ENCODE measurements at places on chromosomes 6 and 20.
A peak's percentile ranks its signal among the peaks of the same experiment; 100 is the strongest.

DNA sequence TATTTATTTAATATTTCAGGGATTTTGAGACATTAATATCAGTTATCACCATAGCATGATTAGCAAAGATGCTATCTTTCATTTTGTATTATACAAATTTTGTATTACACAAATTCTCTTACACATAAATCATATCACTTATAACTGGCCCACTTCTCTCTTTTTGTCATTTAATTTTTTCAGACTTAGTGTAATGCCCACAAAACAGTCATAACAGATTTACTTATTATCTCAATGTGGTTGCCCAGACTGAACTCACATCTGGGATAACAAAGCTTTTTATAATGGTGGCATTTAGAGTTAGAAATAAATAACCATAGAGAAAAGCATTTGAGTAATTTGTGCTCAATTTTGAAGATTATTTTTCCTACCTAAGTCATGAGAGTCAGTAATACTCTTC lies 148.3 kb downstream of the TFAP2B start:
- no peak for DNase-seq

- DNase-seq = no peak
Observed at GRCh38 chr6:122678841-122679240, 68.6 kb downstream of the PKIB start.

- DNase-seq = no peak
Observed at GRCh38 chr6:29561606-29562181, 2.2 kb upstream of the UBD start.

- no peak for DNase-seq
Observed at GRCh38 chr6:44415873-44416502, 28.5 kb downstream of the CDC5L start.

GRCh38 chr20:22480336-22480735 lies 104.0 kb downstream of the FOXA2 start:
- DNase-seq = no peak

GRCh38 chr6:133894795-133895358 lies 6.0 kb downstream of the TCF21 start:
- no peak for DNase-seq

DNA sequence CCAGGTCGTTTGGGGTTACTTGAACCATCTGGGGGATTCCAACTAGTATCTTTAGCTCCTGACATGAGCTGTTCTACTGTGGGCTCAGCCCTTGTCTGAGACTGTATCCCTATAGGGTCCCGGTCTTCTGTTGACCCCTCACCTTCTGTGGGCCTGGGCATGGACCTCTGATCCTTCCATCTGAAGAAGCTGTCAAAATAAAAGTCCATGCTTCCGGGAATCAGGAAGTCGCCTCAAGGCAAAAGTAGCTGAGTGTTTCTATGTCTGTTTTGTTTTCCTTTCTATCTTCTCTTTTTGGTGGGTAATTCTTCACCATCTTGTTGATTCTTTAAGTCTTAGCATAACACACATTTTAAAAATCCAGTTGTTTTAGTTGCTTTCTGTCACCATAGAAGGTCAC lies 30.3 kb downstream of the ITPR3 start:
- no peak for DNase-seq

- no peak for DNase-seq
Observed at GRCh38 chr6:23498013-23498412, 628.0 kb upstream of the NRSN1 start.

GRCh38 chr20:49740807-49741206 lies 27.1 kb upstream of the B4GALT5 start:
- no peak for DNase-seq

DNA sequence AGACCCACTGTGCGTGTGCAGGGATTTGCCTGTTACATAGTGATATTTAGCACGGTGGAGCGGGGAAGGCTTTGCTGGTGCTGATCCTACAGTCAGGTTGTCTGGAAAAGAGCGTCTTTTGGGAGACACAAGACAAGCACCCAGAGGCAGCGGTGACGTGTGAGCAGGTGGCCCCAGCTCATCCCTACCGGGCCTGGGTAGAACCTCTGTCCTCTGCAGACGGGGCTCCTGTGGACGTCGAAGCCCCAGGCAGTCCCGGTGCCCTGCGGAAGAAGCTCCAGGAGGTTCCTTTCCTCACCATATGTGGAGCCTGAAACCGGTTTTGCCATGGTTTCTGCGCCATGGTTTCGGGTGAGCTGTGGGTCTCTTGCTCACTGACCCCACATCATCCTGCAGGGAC lies 68.9 kb upstream of the AFDN start:
- DNase-seq = no peak

GRCh38 chr6:167660944-167661551 lies 165.7 kb upstream of the AFDN start:
- DNase-seq = no peak

DNA sequence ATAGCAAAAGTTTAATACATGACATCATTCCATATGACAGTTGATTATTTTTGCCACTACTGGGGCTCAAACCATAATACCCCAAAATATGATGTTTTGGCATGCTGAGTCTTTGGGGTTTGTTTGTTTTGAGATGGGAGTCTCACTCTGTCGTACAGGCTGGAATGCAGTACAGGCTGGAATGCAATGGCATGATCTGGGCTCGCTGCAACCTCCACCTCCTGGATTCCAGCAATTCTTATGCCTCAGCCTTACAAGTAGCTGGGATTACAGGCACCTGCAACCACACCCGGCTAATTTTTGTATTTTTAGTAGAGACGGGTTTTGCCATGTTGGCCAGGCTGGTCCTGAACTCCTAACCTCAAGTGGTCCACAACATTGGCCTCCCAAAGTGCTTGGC lies 1.3 kb upstream of the MRS2 start:
- DNase-seq = no peak

- DNase-seq = no peak
Observed at GRCh38 chr6:119234941-119235340, 114.6 kb downstream of the MAN1A1 start.

DNA sequence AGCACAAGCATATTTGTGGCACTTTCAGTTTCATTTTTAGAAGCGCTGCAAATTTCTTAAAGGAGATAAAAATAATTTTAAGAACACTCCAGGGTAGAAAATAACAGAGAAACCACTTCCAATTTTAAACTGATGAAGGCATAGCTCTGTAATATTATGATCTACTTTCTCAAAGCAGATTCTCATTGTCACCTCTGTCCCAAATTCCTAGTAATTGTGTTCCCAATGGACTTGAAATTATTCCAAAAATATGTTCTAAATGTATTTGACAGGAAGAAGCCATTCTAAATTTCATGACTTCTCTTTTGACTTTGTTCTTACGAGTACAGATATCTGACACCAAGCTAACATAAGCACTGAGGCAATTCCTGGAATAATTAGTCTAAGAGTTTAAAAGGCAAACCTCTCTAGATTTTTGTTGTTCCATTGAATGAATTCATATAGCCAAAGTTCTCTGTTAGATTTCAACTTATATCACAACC lies 140.2 kb upstream of the CARMIL1 start:
- DNase-seq = no peak

GRCh38 chr20:38452880-38453624 lies 17.9 kb upstream of the SNHG17 start:
- DNase-seq = no peak

DNA sequence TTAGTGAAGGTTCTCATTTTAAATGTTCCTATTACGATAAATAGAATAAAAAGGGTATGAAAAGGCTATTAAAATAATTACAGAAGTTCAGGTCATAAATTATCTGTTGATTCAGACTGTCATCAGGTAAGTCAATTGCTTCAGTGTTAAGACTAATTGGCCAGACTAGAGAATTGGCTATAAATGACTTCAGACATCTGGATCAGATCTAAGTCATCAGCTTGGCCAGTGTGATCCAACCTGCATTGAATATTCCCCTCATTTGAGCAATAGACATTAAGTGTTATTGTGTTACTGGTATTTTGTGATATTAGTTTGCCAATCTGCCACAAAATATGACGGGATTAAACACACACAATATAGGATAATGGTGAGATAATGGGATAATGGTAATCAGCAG lies 377.6 kb upstream of the CITED2 start:
- DNase-seq = no peak

GRCh38 chr6:101779051-101779844 lies 385.7 kb downstream of the GRIK2 start:
- DNase-seq = no peak

DNA sequence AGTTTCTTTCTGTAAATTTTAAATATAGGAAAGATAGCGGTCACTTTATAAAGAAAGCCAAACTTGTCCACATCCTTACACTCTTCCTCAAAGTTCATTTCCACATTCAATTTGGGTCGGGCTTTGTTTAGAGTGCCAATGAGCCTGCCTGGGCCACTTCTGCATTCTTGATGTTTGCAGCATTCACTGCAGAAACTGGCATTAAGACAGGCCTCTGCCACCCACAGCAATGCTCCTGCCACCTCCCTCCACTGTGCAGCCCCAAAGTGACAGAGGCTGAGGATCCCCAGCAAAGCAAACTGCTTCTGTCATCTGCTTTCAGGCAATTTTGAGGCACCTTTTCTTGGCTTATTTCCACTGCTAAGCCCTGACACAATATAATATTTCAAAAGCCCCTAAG lies 61.2 kb downstream of the TNFAIP3 start:
- DNase-seq = peak; percentile 39

- DNase-seq = no peak
Observed at GRCh38 chr6:102895683-102896082, 1502.2 kb downstream of the GRIK2 start.

DNA sequence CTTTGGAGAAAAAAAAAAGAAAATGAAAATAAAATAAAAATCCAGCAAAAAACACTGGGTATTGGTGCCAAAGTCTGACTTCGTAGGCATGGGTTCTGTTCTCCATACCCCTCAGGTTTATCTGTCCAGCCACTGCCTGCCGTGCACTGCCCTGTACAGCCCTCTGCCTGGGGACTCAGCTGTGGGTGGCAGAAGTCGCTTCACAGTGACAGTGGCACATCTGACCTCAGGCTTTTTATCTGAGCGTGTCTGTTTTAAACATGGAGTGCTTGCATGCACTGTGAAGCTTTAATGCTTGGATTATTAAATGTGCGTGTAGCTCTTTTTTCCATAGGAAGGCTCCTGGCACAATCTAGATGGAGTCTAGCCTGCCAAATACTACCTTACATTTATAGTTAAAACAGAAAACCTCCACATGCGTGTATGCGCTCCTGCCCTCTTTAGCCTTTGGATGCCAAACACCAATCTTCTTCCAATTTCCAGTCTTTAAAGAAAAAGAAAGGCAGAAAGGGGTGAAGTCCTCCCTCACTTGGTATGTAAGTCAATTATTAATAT lies 375.5 kb downstream of the UTRN start:
- DNase-seq = no peak

GRCh38 chr6:126376682-126377081 lies 36.8 kb downstream of the CENPW start:
- no peak for DNase-seq

- no peak for DNase-seq
Observed at GRCh38 chr20:32621891-32622584, 36.9 kb upstream of the NOL4L start.

GRCh38 chr6:163960128-163960527 lies 545.6 kb downstream of the QKI start:
- no peak for DNase-seq

- DNase-seq = no peak
Observed at GRCh38 chr6:108723594-108723993, 124.6 kb upstream of the ARMC2 start.

GRCh38 chr20:34705397-34706301 lies 1.5 kb downstream of the TP53INP2 start:
- DNase-seq = no peak

GRCh38 chr20:4064144-4064909 lies 49.0 kb upstream of the RNF24 start:
- DNase-seq = no peak

DNA sequence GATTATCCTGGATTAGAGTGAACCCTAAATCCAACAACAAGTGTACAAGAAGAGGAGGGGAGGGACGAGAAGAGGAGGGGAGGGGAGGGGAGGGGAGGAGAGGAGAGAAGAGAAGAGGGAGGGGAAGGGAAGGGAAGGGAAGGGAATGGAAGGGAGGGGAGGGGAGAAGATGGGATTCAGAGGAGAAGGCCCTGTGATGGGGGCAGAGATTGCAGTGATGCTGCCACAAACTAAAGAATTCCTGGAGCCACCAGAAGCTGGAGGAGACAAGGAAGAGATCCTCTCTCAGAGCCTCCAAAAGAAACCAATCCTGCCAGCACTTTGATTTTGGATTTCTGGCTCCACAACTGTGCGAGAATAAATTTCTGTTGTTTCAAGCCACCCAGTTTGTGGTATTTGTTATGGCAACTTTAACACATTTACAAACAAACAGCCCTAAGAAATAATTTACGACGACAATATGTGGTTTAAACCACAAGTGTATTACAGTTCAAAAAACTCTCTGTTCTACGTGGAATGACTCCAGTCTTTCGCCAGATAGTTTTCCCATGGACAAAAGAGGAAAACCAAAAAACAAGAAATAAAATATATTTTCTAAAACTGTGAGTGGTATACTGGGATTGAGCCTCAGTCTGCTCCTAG lies 235.4 kb downstream of the HDGFL1 start:
- DNase-seq = no peak

DNA sequence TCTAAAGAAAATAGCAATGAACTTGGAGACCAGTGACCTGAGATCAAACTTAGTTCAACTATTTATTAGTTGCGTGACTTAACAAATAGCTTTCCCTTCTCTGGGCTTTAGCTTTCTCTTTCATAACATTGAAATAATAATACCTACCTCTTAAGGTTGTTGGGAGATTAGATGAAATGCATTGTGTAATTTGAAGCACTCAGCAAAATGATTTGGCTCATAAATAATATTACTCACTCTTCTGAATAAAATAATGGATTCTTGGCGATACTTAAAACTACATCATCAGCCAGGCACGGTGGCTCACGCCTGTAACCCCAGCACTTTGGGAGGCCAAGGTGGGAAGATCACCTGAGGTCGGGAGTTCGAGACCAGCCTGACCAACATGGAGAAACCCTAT lies 556.2 kb upstream of the JARID2 start:
- DNase-seq = no peak

DNA sequence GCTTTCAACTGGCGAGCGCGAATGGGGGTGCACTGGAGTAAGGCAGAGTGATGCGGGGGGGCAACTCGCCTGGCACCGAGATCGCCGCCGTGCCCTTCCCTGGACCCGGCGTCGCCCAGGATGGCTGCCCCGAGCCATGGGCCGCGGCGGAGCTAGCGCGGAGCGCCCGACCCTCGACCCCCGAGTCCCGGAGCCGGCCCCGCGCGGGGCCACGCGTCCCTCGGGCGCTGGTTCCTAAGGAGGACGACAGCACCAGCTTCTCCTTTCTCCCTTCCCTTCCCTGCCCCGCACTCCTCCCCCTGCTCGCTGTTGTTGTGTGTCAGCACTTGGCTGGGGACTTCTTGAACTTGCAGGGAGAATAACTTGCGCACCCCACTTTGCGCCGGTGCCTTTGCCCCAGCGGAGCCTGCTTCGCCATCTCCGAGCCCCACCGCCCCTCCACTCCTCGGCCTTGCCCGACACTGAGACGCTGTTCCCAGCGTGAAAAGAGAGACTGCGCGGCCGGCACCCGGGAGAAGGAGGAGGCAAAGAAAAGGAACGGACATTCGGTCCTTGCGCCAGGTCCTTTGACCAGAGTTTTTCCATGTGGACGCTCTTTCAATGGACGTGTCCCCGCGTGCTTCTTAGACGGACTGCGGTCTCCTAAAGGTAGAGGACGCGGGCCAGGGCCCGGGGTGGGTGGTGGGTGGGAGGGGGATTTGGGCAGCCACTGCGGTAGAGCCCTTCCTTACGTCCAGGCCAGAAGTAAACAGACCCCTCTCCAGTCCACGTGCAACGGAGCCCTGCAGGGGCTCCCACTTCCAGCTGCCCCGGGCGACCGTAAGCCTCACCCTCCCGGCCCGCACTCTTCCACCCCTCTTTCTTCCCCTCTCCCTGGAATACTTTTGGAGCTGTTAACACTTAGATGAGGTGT lies 998 bp downstream of the BMP2 start:
- no peak for DNase-seq

- no peak for DNase-seq
Observed at GRCh38 chr6:80553071-80553740, 446.7 kb downstream of the BCKDHB start.

All from stimulated activated CD8-positive, alpha-beta memory T cell treated with anti-CD3 and anti-CD28 coated beads, Interleukin-4, amount 100 ng/mL, for 24 hours (primary cell).